CD4-positive, alpha-beta T cell treated with Interleukin-15 for 4 hours (primary cell): ENCODE measurements at places on chromosomes 2 and 18.

DNA sequence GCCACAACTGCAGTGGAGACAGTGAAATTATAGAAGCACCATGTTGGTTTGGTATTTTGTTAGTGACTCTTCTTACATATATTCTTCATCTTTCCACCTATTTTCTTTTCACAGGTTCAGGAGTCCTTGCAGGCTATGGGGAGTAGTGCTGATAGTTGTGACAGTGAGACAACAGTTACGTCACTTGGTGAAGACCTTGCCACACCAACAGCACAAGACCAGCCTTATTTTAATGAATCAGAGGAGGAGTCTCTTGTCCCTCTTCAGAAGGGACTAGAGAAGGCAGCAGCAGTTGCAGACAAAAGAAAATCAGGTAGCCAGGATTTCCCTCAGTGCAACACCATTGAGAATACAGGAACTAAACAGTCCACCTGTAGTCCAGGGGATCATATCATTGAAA, 23.6 kb downstream of the ITPRID2 start:
- no peak for DNase-seq

- no peak for DNase-seq
These were observed 531.8 kb downstream of the ZEB2 start for GRCh38 chr2:143988082-143988481.

GRCh38 chr2:42967959-42968674, 175.7 kb upstream of the HAAO start:
- no peak for DNase-seq

DNA sequence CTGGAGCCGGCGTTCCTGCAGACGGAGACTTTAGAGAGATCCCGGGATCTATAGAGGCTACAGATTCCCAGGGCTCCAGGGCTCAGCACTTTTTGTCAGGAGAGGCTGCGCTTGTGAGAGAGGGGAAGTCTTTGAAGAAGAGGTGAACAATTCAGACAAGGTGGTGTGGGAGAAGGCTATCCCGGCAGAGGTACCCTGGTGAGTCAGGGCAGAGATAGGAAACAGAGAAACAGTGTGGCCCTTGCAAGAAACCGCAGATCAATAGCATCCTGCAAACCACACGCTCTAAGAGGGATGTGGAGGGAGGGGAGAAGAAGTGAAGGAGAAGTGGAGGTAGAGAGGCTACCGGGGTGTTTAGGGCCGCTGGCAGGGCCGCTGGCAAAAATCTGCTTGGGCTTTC, 160.5 kb upstream of the APCDD1 start:
- no peak for DNase-seq

DNA sequence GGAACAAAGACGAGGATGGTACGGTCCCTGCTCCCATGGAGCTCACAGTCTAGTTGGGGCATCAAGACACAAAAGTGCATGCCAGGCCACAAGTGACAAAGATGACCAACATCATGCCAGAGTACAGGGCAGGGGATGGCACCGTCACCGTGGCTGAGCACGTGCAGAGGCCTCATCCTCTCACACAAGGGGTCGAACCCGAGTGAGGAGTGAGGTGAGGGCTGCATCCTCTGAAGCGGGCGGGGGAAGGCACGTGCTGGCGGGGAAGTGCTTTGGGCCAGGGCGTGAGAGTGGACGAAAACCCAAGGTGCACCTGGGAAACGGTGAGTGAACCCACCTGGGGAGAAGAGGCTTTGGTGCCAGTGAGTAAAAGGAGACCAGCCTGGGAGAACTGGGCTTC, 41.0 kb downstream of the MRPL35 start:
- DNase-seq, result no peak

DNA sequence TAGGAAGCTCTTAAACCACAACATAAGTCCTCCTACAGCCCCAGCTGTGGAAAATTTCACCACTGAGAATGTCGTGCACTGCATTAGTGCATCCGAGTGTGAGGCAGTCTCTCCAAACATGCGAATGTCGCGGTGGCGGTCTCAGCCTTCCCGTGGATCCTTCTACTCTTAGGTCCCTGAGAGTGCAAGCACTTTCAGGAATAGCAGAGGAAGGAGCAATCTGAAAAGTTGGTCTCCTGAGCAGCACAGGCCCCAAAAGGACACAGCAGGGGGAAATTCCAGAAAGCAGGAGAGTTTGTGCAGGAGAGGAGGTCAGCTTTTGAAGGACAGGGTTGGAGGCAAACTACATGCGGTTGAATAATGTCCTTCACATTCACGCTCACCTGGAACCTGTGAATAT, 440.5 kb upstream of the SMIM21 start:
- DNase-seq, result no peak

- DNase-seq, result no peak
These were observed 1092.3 kb downstream of the BCL11A start for GRCh38 chr2:59461127-59461526.

GRCh38 chr2:64866797-64867196, 122.4 kb upstream of the SLC1A4 start:
- no peak for DNase-seq

GRCh38 chr18:23661735-23662308, 889 bp downstream of the ANKRD29 start:
- DNase-seq, result no peak

DNA sequence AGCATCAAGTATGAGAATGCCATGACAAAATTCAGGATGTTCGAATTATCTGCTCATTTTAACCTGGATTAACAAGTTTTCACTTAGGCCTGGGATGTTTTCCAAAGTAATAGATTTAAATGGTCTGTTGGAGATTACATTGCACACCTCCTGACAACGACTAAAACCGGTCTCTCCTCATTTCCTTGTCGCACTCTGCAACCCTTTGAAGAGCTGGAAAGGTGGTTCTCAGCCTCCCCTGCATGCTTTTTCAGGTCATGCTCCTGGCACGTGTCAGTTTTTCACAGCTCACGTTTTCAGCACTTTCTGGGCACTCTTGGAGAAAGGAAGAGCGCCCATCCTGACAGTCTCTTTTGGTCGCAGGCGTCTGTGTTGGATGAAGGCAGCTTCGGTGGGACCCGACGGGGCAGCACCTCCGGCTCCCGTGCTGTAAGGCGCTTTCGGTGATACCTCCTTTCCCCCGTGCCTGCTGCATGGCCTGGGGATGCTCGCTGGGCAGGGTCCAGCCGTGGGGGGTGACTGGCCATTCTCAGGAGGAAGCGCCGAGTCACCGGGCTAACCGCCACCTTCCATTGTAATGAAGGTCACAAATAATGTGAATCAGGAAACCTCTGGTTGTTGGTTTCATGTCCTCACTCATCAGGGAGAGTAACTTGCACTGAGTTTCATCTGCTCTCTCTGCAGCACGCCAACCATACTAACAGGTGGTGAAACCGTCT, 63.5 kb upstream of the RBM44 start:
- no peak for DNase-seq

- DNase-seq, result no peak
These were observed 95.7 kb upstream of the HS6ST1 start for GRCh38 chr2:128414351-128414750.

- no peak for DNase-seq
These were observed 3.1 kb upstream of the ARID5A start for GRCh38 chr2:96533292-96534073.
